ENCODE measurements at places on chromosomes 12 and 14.

DNA sequence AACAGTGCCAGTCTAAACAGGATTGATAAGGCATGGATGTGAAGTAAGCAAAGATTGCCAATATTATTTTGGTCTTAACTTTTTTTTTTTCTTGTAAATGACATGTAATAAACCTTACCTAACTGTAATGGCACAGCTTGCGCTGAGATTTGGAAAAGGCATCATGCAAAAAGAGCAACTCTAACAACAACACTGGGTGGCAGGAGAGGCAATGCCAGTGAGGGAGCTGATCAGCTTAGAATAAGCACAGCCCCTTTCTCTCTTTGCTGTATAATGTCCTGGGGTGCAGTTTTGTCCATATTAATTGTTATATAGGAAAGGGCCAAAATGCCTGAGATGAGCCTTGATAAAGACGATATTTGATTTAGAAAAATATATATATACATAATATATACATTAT lies 1589.7 kb upstream of the FLRT2 start:
- no peak for DNase-seq

DNA sequence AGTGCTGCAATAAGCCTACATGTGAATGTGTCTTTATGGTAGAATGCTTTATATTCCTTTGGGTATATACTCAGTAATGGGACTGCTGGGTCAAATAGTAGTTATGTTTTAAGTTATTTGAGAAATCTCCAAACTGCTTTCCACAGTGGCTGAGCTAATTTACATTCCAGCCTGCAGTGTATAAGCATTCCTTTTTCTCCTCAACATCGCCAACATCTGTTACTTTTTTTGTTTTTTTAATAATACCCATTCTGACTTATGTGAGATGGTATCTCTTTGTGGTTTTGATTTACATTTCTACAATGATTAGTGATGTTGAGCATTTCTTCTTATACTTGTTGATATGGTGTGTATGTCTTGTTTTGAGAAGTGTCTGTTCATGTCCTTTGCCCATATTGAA lies 1186.2 kb downstream of the BCL11B start:
- no peak for DNase-seq

DNA sequence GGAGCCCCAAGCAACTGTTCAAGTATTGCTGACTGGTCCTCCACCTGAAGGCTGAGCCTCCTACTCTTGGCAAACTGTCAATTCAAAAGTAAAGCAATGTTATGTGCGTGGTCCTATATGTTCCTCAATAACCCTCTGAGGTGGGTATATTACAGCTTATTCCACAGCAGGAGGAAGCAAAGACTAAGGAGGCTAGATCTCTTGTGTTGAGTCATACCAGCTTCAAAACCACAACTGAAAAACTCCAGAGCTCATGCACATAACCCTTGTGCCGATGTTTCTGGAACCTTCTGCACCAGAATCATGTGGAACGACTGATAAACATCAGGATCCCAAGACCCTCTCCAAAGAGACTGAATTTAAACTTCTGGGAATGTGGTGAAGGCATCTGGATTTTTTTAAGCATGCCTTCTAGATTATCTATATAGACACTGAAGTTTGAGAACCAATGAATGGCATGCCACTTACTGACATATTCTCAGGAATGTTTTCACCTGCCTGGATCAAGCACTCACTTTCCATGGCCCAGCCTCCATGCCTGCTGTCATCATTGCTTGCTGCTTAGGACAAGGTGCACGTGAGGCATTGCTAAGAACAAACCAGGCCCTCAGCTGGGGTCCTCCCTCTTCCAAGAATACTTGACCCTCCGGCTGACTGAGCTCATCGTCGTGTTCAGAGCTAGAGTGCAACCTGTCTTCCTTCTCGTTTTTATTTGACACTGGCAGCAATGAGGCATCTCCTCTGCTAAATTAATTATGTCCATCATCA lies 194.7 kb downstream of the BCL11B start:
- DNase-seq: no peak

DNA sequence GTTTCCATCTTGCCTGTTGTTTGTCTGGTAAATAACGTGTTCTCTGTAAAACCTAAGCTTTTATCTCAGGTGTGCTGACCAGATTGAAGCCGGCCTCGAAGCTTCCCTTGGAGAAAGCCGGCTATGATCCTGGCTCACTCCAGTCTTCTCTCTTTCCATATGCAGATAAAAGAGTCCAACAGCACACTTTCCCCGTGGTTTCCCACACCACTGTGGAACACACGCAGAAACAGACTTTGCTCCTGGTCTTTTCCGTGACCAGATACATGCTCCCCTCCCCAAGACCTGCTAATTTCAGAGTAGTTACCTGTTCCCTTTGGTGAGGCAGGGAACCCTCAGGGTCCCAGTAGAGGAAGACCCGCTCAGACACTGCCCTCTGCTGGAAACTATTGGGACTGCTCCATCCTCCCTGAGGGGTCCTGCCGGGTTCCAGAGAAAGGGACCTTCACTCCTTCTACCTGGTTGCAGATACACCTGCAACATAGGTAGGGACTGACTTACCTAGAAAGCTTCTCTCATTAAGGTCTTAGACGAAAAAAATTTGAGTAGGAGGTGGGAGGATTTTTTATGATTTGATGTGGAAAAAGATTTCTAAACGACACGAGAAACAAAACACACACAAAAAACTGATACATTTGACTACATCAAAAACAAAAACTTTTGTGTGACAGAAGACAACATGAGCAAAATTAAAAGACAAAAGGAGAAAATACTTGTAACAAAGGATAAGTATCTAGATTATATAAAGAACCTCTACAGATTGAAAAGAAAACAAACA lies 415.4 kb upstream of the CCDC196 start:
- DNase-seq: peak; percentile 72

- no peak for DNase-seq
Observed at GRCh38 chr12:58980768-58981167, 60.5 kb upstream of the LRIG3 start.

Measured in stimulated activated CD4-positive, alpha-beta T cell treated with anti-CD3 and anti-CD28 coated beads, Interleukin-1b, Interleukin-23, amount 100 ng/mL, for 1 hour (primary cell).